Stimulated activated CD4-positive, alpha-beta T cell treated with anti-CD3 and anti-CD28 coated beads, TNF-alpha, amount 100 ng/mL, for 4 hours (primary cell): ENCODE measurements at places on chromosomes 5 and 9.
A peak's percentile ranks its signal among the peaks of the same experiment; 100 is the strongest.

DNA sequence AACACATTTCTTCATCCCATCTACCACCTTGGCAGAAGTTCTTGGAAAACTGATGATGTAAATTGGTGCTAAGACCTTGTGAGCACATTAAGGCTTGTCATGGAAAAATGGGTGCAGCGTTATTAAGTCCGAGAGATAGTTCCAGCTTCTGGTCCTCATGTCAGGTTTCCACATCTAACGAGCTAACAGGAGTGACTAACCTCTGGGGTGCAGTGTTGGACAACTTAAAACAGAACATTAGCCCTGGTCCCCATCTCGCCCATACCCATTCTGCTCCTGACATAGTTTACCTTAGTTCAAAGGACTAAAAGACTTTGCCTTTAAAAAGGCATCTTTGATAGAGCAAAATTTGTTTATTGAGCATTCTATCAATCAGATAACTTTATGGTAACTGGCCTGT is 128.0 kb downstream of the SLC1A3 start:
- no peak for DNase-seq

- DNase-seq = peak; percentile 61
Observed at GRCh38 chr5:14264605-14265316, 121.6 kb downstream of the TRIO start.

- no peak for DNase-seq
Observed at GRCh38 chr5:95626701-95627100, 6.8 kb downstream of the GPR150 start.

DNA sequence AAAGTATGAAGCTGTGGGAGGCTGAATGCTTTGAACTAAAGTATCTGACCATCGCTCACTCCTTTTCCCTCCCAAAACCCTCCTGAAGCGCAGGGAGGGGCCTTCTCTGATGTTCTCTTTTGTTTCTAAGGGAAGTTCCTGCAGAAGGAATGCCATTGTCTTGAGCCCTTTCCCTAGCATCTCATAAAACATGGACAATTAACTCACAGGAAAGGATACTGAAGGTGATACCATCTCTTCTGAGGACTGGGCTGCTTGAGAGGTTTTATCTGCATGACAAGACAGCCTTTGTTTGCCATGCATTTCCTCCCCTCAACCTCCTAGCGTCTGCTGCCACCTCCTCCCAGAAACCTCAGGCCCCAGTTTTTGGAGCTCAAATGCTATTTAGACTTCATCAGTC is 4.3 kb upstream of the RMND5B start:
- DNase-seq = no peak

- no peak for DNase-seq
Observed at GRCh38 chr5:104146652-104147051, 584.1 kb upstream of the NUDT12 start.
